H9 (cell line): ENCODE measurements at places on chromosomes 12 and 14.

GRCh38 chr12:100956311-100956852 is 161.8 kb downstream of the ANO4 start:
- DNase-seq, result no peak

- DNase-seq, result no peak
These were observed 6.0 kb upstream of the VAMP1 start for GRCh38 chr12:6476489-6476888.

DNA sequence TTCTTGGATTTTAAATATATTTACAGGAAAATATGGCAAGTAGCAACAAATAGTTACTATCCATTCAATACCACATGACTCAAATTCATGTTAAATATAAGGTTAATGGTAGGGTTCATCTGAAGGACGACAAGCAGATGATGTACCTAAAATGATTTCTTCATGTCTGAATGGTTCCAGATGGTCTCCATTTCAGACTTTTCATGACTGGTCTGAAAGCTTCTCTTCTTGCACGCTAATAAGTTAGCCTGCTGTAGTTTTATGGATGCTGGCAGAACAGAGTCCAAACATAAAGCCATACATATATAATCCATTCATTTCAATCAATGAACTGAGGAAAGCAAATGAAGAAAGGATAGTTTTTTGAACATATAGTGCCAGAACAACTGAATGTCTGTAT is 257.0 kb upstream of the MGAT4C start:
- no peak for DNase-seq

- DNase-seq, result no peak
These were observed 387 bp upstream of the IPO8 start for GRCh38 chr12:30696103-30696408.

DNA sequence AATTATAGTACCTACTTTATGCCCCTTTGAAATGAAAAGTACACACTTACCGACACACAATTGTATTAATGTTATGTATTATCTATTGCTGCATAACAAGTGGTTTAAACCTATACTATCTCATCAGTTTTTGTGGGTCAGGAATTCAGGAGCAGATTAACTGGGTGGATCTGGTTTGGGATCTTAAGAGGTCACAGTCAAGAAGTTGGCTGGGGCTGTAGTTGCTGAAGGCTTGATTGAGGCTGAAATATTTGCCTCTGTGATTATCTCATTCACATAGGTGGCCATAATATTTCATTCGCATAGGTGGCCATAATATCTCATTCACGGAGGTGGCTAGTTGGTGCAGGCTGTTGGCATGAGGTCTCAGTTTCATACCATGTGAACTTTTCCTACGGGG is 5.7 kb downstream of the METTL25 start:
- DNase-seq, result no peak

DNA sequence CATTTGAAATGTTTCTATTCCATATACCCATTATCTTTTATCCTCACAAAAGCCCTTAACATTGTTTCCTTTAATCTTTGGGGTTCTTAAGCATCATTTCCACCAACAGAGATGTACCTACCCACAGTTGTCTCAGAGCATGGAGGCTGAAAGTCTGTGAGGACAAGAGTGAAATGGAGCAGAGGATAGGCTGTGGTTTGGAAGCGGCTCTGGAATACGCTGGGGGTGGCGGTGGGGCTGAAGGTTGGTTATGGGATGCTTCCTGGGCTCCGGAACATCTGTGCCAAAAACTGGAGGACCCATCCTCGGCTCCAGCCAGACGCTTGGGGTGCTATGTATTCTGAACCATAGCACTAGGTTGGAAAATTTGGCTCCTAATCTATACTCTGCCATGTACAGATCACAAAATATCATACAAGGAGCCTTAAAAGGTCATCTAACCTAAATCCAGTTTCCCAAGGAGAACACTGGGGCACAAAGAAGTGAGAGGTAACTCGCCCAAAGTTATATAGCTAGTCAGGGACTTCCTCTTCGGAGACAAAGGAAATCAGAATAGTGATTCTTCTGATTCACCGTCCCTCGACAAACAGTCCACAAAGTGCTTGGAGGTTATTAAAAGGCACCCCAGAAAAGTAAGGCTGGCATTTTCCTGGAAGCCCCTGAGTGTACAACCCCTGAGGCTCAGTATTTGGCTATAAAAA is 2.5 kb downstream of the PPP1R3E start:
- no peak for DNase-seq

DNA sequence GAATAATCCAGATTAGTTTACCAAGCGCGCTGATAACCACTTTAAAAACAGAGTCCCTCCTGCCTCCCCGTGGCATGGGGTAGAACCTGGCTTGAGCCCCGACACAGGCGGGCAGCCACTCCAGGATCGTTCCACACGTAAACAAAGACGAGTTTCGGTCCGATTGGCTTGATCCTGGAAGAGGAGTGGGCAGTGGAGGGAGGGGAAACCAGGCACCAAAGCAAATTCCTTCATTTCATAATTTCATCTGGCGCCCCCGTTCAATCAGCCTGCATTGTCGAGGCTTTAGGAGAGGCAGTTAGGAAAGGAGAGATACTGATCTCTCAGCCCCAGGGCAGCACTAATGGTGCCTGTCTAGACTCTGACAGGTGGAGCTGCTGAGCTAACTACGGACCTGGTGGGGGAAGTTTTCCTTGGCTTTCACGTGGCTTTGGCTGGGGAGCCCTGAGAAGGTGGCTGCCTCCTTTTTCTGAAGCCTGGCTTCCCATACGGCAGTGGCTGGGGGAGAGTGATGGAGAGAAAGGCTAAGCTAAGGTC is 751 bp upstream of the GPRC5A start:
- peak; percentile 78 for DNase-seq

- no peak for DNase-seq
These were observed 45.0 kb downstream of the RAB35 start for GRCh38 chr12:120071493-120072020.

DNA sequence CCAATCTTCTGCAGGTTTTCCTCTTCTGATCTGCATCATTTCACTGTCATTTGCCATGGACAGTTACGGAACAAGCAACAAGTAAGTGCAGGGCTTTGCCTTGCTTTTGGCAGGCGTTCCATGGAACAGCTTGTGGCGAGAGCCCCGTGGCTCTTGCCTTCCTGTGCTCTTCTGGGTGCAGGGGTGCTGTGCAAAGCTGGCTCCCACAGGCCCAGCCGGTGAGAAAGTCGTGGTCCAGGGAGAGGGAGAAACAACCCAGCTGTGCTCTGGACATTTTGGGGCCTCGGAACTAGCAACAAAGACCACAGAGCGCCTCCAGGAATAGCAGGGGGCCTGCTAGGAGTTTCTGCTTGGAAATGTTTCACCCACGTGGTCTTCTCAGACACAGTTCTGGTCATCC is 164.7 kb downstream of the ADGRD1 start:
- peak; percentile 8 for DNase-seq

- no peak for DNase-seq
These were observed 1494.7 kb upstream of the TMEM132C start for GRCh38 chr12:126772171-126772864.

GRCh38 chr12:116783525-116784237 is 45.6 kb downstream of the RNFT2 start:
- DNase-seq, result no peak

DNA sequence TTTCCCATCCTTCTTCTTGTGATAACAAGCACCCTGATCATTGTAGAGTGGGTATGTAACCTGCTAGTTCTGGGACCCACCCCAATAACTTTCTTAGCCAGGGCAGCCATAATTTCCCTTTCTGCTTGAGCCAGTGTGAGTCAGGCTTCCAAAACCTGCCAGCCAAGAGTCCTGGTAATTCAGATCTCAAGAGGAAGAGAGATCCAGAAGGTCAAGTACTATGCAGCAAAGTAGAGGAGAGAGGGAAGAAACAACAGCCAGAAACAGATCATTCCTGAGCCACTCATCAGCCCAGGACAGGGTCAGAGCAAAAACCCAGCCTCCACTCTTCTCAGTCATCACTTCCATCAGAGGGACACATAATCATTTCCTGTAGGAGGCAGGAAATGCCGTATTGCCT is 182.0 kb downstream of the DICER1 start:
- no peak for DNase-seq

DNA sequence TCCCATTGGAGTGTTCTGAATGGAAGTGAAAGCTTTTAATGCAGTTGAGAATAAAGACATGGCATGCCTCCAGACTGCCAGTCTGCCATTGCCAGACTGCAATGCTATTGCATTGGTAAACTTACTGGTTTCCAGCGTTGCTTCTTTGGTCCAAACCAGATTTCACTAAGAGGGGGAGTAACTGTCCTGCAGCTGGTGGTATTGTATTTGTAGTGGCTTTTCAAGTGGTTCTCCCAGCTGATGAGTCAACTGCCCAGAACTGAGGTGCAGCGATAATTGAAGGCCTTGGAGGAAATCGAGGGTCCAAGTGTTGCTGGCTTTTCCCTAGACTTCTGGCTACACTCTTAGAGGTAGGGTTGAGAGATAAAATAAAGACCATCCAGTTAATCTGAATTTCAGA is 31.9 kb downstream of the ERG28 start:
- DNase-seq, result no peak

GRCh38 chr12:7076493-7076892 is 15.8 kb downstream of the C1R start:
- DNase-seq, result no peak

GRCh38 chr14:68623307-68623706 is 169.6 kb downstream of the ZFP36L1 start:
- no peak for DNase-seq

GRCh38 chr12:81500788-81501187 is 258.4 kb downstream of the PPFIA2 start:
- no peak for DNase-seq

- peak; percentile 21 for DNase-seq
These were observed 20.2 kb upstream of the AEBP2 start for GRCh38 chr12:19419086-19419485.

DNA sequence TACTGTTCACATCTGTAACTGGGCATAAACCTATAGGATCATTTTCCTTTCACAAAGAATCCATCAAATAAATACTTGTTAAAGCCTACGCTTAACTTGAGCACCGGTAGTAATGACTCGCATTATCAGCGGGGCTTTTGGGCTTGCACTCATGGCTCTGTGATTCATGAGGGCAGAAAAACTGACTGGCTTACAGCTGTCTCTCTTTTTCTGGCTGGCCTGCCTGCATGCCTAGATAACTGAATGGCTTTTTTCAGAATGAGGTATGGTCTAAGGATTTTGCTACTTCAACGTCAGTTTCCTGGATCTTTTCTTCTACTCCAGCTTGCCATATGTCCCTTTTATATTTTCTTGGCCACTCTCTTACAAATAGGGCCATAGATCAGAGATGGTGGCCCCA is 531.1 kb downstream of the NRXN3 start:
- no peak for DNase-seq

GRCh38 chr12:79452906-79453305 is 237.9 kb downstream of the PAWR start:
- no peak for DNase-seq

DNA sequence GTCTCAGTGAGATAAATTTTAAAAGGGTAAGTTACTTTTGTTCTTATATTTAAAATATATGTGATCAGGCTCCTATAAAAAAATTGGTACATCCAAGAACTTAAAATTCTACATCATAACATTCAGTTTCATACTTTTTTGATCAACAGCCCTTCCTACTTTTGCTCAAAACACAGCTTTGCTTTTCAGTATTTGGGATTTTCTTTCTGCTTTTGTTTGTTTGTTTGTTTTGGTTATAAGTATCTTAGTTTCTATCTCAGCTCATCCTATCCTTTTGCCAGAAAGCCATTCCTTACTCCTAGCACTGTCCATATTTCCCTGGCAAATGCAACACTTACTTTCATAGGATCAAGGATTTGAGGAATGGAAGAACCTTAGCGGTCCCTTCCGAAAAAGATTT is 4.7 kb upstream of the PCED1B start:
- DNase-seq, result no peak

GRCh38 chr12:120141336-120141735 is 24.8 kb upstream of the RAB35 start:
- DNase-seq, result no peak

DNA sequence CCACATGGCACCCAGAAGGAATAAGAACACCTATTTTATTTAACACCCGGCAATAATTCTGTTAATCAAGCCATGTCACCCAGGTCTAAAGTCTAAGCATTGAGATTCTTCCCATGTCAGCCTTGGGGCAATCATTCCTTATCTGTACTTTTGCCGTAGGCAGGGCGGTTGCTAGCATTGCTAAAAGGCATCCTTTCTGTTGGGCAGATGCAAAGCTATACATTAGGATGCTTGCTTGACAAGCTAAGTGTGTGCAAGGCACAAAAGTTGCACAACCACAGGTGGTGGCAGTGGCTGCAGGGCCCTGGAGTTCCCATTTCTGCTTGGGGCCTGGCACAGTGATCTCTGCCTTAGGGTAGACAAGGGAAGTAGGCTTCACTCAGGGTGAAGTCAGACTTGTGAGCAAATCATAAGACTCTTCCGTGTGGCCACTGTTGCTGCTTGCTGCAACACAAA is 12.5 kb upstream of the GALNT6 start:
- DNase-seq, result no peak

- peak; percentile 51 for DNase-seq
These were observed 65.2 kb downstream of the TBC1D30 start for GRCh38 chr12:64889434-64890216.

GRCh38 chr12:107545737-107546353 is 139.8 kb upstream of the PWP1 start:
- no peak for DNase-seq

DNA sequence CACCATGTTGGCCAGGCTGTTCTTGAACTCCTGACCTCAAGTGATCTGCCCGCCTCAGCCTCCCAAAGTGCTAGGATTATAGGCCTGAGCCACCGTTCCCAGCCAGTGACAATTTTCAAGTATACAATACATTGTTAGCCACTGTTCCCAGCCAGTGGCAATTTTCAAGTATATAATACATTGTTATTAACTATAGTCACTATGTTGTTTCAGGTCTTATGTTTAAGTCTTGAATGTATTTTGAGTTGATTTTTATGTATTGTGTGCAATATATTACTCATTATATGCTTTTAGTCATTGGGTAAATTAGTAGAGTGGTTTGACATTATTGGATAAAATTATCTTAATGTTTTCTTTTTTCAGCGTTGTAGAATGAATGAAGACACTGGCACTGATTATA is 13.0 kb upstream of the ZNF410 start:
- no peak for DNase-seq

- no peak for DNase-seq
These were observed 3.5 kb upstream of the LRTM2 start for GRCh38 chr12:1816730-1817348.

GRCh38 chr14:31336646-31337045 is 83.7 kb downstream of the HEATR5A start:
- no peak for DNase-seq

DNA sequence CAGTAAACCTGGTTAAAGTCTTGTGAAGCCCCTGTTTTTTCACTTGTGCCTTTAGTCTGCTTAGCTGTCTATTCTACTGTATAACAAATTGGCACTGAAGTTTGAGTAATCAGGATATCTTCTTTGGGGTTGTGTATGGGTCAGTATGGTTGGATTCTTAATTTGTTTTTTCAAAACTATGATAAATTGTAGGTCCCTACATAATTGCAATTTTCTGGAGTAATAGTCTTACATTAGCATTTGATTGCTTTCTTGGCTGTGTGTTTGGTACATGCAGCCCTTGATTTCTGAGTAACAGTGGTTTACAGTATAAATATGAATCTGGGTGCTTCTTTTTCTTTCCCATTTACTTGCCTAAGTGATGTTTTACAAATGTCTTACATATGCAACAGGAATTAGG is 186.6 kb downstream of the TMTC2 start:
- no peak for DNase-seq

GRCh38 chr14:101084436-101084826 is 180.9 kb upstream of the RTL1 start:
- DNase-seq, result no peak

GRCh38 chr14:94028450-94028826 is 2.3 kb downstream of the OTUB2 start:
- DNase-seq, result no peak
